ENCODE measurements at places on chromosomes 2 and 18. TPM values are rescaled to one million over a fixed set of nuclear protein-coding genes. Genes with fewer than 3 reads are reported as not detected.

HOXD4 gene
- total RNA-seq: 6.7 TPM

TMEM17 gene
- total RNA-seq: 4.0 TPM

NT5C1B gene
- 4.8 TPM for total RNA-seq

PLEK gene
- total RNA-seq: 0.59 TPM

CCDC85A gene
- 1.5 TPM for total RNA-seq

CD302 gene
- total RNA-seq: 39.3 TPM

DOK6 gene
- total RNA-seq: 1.0 TPM

ALK gene
- 0.14 TPM for total RNA-seq

VWA3B gene
- total RNA-seq: 4.0 TPM

ANKRD29 gene
- 5.6 TPM for total RNA-seq

RPL31 gene
- total RNA-seq: 1,305 TPM

SERPINB11 gene
- 37.8 TPM for total RNA-seq

CPS1 gene
- total RNA-seq: 15.8 TPM

TUBA3E gene
- total RNA-seq: 32.6 TPM

ABCG8 gene
- not detected for total RNA-seq

VIT gene
- total RNA-seq: 2.0 TPM

FEV gene
- total RNA-seq: 25.9 TPM

KCNJ3 gene
- total RNA-seq: 8.8 TPM

LOXHD1 gene
- total RNA-seq: not detected

NRP2 gene
- total RNA-seq: 21.0 TPM

SERPINB7 gene
- total RNA-seq: 0.97 TPM

CYP1B1 gene
- total RNA-seq: 289 TPM

ALPP gene
- 0.97 TPM for total RNA-seq

NEU2 gene
- not detected for total RNA-seq

UGT1A3 gene
- total RNA-seq: not detected

ZNF24 gene
- total RNA-seq: 39.4 TPM

SOS1 gene
- 35.0 TPM for total RNA-seq

HNMT gene
- 83.2 TPM for total RNA-seq

GALNT3 gene
- total RNA-seq: 24.5 TPM

Measured in prostate gland (tissue), 2 donors.